ENCODE measurements at places on chromosomes 5 and 9. TPM values are rescaled to one million over a fixed set of nuclear protein-coding genes. Genes with fewer than 3 reads are reported as not detected.

Gene TPPP
- 0.17 TPM for total RNA-seq

Gene CD14
- total RNA-seq, result not detected

Gene ACSL6
- not detected for total RNA-seq

Gene GADD45G
- total RNA-seq, result 0.20 TPM

Gene WDR5
- 18.4 TPM for total RNA-seq

Gene CATSPER3
- not detected for total RNA-seq

Gene CXCL14
- 51.1 TPM for total RNA-seq

Gene LHX2
- not detected for total RNA-seq

Gene CCNO
- total RNA-seq, result 3.3 TPM

Gene LMAN2
- total RNA-seq, result 337 TPM

Gene TMEM215
- not detected for total RNA-seq

DNA sequence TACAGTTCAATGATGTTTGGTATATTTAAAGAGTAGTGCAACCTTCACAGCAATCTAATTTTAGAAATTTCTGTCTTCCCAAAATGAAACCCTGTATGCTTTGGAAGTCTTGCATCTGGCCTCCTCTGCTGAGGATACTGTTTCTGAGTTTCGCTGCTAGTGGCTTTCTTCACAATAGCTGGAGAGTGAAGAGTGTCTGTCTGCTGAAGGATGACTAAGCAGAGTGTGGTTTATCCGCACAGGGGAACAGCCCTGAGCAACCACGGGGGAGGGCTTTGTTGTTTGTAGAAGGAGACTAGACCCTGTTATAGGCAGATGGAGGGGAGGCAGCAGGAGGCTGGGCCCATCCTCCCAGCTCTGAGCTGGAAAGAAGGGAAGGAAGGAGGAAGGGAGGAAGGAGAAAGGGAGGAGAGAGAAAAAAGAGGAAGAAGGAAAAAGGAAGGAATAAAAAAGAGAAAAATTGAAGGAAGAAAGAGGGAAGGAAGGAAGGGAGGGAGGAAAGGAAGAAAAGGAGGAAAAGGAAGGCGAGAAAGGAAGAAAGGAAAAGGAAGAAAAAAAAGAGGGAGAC lies 10.5 kb upstream of the IRX2 start:
- no peak for DNase-seq

GRCh38 chr5:16842896-16843295 lies 93.2 kb downstream of the MYO10 start:
- DNase-seq, result no peak

- no peak for DNase-seq
These were observed 135.7 kb downstream of the RASGRF2 start for GRCh38 chr5:81095835-81096234.

DNA sequence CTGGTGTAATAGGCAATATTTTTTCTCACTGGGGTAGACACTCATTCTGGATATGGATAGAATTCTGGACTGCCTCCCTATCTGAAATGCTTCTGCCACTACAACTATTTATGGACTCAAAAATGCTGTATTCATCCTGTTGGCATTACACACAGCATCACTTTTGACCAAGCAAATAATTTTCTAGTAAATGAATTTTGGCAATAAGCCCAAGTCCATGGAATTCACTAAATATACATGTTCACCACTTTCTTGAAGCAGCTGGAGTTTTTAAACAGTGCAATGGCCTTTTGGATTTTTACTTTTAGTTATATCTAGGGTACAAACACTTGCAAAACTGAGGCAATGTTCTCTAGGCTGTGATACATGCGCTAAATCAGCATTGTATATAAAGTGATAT lies 724.9 kb upstream of the EDIL3 start:
- no peak for DNase-seq

DNA sequence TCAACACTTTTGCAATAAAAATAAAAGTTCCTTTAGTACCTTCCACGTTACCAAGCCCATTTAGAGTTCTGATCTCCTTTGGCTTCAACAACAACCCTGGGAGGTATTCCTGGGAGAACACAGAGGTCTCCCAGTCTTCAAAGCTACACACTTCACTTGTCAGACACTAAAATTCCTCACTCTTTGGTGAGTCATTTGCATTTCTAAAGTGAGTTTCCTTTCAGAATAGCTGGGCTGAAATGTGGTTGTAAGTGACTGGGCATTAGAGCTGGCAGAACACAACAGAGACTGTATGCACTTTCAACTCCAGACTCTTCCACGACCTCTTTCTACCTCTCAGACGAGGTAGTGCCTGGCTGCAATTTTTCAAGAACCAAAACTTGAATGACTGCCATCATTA lies 11.5 kb upstream of the F2RL1 start:
- DNase-seq, result peak; percentile 99

DNA sequence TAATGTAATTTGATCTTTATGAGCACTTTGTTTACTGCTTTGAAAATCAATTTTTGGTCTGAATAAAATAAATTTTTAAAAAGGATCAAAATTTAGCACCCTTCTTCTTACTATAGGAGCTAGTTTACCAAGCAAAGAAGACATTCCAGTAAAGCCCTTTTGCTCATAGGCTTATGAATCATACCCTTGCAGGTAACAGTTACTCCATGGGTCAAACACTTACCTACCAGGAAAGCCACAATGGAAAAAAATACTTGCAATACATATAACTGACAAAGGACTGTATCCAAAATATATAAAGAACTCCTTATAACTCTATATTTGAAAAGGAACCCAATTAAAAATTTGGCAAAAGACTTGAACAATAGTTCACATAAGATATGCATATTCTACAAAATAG lies 66.6 kb downstream of the SHOC1 start:
- peak; percentile 90 for DNase-seq

DNA sequence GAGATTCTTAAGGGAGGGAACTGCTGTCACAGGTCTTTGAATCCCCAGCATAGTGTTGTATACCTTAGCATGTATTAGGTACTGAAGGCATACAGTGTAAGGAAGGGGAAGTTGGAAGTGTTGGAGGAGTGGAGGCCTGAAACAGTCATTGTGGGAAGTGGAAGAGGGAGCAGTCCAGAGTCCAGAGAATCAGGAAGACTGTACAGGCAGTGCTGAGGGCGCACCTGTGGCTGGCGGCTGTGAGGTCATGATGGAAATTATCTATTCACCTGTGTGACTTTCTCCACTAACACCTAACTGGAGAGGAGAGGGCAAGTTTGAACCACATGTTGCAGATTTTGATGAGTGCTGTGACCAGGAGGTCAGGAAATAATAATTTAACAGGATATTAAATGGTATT lies 119.7 kb upstream of the NIPBL start:
- DNase-seq, result no peak

- no peak for DNase-seq
These were observed 26.7 kb downstream of the SH3TC2 start for GRCh38 chr5:149036168-149036567.

DNA sequence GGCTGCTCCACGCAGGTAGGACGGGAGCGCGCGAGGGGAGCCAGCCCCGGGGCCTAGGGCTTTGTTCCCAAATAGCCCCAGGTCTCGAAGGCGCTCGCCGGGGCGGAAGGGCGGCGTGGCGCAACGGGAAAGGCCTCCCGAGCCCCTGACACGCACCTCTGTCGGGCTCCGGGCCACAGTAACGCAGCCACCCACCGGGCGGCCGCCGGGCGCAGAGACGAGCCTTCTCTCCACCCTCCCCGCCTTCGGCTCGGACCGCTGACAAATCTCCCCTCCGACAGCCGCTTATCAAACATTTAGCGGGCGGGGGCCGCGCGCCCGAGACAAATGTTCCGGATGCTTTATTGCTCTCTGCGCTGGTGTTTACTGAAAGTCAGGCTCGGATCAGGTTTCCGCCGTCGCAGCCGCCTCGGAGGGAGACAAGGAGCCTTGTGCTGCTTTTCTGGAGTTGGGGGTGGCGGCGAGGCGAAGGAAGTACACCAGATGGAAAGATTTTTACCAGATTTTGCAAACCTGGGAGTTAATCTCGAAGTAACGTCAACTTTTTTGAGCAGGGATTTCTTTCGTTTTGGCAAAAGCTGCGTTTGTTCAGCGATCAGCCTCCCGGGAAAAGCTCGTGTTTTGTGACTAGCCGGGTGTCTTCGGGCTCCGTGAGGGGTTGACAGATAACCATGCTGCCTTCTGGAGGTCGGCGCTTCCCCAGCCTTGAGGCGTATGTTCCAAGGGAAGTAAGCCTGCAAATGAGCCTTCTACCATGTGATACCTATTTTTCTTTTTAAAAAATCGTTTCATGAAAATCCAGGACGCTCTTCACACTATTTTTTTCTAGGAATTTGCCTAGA lies 950 bp downstream of the RGMB start:
- no peak for DNase-seq

DNA sequence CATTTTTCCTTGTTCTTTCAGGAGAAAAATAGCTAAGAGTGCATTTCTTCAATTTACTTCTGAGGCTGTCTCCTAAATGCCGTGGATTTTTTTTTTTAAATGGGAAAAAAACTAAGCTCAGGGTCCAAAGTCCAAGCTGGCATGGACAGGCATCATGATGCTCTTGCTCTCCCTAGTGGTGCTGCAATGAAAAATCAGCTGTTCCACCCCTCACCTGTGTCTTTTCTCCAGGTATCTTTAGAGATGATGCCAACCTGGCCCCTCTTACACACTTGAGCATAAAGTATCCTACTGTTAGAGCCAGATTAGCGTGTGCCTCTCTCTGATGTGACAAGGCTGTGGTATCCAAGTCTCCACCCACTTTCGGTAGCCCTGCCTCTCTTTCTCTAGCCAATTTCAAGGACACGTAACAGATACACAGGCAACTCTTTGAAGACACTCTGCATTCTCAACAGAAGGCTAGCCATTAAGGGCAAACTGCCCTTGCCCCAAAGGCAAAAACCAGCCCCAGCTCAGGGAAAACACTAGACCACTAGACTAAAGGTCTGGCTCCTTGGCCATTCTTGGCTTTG lies 208.8 kb downstream of the SAXO1 start:
- peak; percentile 52 for DNase-seq

- DNase-seq, result peak; percentile 45
These were observed at the start of gene HSPB3 for GRCh38 chr5:54455413-54456157. Gene HSPB3, plus strand, starts transcription at chr5:54455699. Its CDS starts 91 bp downstream, at chr5:54455790.

GRCh38 chr5:24222876-24223275 lies 421.9 kb downstream of the CDH10 start:
- no peak for DNase-seq

DNA sequence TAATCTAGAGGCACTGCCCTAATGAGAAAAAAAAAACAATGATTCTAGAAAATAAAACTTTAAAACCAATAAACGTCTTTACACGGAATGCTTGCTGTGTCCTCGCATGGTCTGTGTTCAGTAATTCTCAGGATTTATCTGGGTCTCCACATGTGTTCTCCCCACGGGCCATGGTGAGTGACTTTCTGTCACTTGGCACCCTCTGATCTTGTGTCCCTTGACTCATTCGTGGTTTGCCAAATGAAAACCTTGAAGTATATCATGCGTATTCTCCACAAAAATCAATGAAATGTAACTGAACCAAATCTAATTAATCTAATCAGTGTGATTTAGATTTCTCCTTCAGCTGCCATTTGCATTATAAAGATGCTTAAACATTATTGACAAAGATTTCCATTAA lies 48.0 kb downstream of the UBE2QL1 start:
- DNase-seq, result no peak

DNA sequence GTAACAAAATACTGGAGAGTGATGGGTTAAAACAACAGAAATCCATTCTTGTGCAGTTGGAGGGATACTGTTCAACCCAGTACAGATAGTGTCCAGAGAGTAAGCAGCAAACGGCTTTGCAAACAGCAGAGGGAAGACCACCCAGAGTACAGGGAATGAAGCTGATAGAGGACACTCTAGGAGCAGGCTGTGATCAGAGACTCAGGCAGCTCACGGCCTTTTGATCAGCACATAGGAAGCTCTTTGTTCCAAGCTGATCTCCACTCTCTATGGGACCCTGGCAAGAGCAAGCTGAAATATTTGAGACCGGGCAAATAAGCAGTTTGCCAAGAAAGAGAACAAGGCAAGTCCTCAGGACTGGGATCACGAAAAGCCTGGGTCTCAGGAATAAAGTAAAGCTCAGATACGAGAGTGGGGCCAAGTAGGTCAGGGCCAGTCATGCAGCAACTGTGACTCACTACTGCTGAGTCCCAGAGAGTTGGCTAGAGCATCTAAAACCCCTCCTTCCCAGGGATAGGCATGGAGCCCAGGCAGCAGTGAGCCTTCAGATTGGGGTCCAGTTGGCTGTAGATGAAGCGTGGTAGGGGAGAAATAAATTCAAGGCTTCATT lies 52.4 kb downstream of the MELK start:
- peak; percentile 77 for DNase-seq

DNA sequence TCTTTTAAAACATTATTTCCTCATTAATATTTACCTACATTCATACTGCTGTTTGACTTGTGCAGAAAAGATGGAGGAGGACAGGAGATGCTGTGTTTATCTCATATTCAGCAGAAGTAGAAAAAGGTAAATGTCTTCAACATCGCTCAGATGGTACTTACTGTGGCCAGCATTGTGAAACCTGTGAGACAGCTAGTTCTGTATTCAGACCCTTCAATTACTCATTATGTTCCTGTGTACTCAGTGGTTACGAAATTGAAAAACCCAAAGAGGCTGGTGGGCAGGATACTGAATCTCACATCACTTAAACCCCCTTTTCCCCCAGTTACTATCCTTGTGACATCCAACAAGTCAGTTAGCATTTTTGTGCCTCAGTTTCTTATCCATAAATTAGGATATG lies 216.0 kb downstream of the KDM4C start:
- DNase-seq, result peak; percentile 87

DNA sequence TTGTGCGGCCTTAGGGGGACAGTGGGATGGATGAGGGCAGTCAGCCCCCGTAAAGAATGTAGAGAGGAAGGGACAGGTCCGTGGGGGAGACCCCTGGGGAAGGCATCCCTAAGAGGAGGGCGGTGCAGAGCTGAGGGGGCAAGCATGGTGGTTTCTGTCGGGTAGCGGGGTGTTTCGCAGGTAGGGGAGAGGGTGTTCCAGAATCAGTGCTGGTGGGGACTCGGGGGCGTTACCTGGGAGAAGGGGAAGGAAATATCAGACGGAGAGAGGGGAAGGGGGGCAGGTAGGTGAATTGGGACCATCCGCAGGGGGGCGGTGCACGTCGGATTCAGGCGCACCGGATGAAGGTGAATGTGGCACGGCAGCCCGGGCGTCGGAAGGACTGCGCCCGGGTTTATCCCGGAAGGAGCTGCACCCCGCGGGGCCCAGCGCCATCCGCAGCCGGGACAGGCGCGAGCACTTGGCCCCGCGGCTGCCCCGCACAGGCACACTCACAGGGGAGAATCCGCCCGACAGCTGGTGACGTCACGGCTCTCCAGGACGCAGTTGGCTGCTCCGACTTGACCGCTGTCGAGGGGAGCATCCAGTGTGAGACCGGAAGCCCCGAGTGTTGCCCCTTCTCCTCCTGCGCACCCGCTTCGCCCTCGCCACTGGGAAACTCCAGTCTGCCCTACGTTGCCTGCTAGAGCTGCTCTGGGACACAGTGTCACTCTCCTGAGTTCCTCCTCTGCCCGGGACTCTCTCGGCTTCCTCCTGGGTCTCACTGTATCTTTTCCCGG lies 1.3 kb downstream of the CD72 start:
- peak; percentile 17 for DNase-seq

- no peak for DNase-seq
These were observed 57.9 kb downstream of the TEX10 start for GRCh38 chr9:100294806-100295205.

GRCh38 chr9:81874931-81875330 lies 53.3 kb upstream of the SPATA31D4 start:
- peak; percentile 97 for DNase-seq

GRCh38 chr9:5513966-5514616 lies 3.8 kb downstream of the PDCD1LG2 start:
- no peak for DNase-seq

GRCh38 chr5:169742771-169743296 lies 105.8 kb downstream of the DOCK2 start:
- no peak for DNase-seq

- DNase-seq, result no peak
These were observed 10.9 kb downstream of the PPARGC1B start for GRCh38 chr5:149740866-149741459.
